ENCODE measurements at places on chromosomes 7 and 10.

GRCh38 chr10:102040305-102041050, 15.5 kb downstream of the ARMH3 start:
- DNase-seq = no peak

- no peak for DNase-seq
Observed at GRCh38 chr7:142414135-142414534, 156.3 kb upstream of the PRSS58 start.

- no peak for DNase-seq
Observed at GRCh38 chr7:16967300-16967811, 85.6 kb upstream of the AGR3 start.

GRCh38 chr7:157568770-157569584, 232.2 kb downstream of the DNAJB6 start:
- peak; percentile 0 for DNase-seq

DNA sequence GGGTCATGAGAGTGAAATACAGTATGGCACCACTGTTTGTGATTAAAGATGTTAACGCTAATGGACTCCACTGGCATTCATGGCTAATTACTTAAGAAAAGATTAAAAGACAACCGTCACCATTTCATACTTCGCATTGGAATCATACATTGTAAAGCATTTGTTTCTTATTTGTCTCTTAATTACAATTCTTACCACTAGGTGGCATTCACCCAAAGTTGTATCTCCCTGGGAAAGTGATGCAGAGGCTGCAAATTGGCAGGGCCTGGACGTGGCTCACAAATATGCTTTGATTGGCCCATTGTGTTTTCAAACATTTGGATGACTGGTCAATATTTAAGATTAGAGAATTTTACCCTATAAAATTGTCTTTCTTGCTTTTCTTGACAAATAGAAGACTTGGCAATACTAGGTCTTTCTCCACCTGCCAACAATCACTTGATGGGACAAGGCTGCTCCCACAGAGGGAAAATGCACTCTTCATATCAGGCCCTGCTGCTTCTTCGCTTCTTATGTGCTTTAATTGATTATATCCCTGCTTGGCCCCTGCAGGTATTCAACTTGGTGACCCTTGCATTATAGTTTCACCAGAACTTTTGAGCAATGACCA, 72.1 kb upstream of the STARD3NL start:
- DNase-seq = peak; percentile 42

DNA sequence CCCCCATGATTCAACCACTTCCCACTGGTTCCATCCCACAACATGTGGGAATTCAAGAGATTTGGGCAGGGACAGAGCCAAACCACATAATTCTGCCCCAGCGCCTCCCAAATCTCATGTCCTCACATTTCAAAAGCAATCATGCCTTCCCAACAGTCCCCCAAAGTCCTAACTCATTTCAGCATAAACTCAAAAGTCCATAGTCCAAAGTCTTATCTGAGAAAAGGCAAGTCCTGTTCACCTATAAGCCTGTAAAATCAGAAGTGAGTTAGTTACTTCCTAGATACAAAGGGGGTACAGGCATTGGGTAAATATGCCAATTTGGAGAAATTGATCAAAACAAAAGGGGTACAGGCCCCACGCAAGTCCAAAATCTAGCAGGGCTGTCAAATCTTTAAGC, 272.9 kb downstream of the MAGI2 start:
- DNase-seq = no peak

DNA sequence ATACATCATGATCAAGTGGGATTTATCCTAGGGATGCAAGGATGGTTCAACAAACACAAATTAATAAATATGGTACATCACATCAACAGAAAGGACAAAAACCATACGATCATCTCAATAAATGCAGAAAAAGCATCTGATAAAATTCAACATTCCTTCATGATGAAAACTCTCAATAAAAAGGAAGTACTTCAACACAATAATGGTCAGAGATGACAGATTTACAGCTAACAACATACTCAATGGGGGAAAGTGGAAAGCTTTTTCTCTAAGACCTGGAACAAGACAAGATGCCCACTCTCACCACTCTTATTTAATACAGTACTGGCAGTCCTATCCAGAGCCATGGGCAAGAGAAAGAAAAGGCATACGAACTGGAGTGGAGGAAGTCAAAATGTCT, 39.9 kb upstream of the PRR15 start:
- no peak for DNase-seq

DNA sequence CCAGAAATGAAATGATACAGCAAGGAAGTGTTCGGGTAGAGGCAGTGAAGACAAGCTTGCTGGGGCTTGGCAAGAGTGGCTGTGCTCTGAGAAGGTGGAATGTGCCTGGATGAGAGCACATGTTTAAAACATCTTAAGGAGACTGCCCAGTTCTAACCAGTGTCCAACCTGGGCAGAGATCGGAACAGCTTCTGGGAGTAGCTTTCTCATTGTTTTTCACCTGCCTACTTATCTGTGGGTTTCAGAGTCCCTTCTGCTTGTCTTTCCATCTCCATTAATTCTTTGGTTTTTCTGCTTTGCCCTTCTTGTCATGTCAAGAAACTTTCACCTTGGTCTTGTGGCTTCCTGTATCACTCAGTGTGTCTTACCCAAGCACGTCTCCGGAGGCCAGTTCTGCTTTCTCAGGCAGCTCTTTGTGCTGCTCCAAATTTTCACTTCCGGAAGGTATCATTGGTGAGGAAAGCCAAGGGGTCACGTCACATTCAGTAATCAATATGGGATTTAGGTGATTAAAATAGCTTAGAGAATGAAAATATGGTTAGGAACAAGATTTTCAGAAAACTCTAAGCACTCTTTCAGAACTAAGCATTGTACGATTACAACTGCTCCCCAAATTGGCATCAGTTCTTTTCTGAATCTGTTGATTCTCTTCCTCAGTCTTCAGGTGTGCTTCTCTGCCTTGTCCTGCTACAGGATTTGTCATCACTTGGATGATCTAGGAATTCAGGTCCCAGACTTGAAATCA, 5.5 kb upstream of the LAMB4 start:
- DNase-seq = no peak

- DNase-seq = peak; percentile 100
Observed at GRCh38 chr7:116316838-116317628, 106.7 kb downstream of the TES start.

DNA sequence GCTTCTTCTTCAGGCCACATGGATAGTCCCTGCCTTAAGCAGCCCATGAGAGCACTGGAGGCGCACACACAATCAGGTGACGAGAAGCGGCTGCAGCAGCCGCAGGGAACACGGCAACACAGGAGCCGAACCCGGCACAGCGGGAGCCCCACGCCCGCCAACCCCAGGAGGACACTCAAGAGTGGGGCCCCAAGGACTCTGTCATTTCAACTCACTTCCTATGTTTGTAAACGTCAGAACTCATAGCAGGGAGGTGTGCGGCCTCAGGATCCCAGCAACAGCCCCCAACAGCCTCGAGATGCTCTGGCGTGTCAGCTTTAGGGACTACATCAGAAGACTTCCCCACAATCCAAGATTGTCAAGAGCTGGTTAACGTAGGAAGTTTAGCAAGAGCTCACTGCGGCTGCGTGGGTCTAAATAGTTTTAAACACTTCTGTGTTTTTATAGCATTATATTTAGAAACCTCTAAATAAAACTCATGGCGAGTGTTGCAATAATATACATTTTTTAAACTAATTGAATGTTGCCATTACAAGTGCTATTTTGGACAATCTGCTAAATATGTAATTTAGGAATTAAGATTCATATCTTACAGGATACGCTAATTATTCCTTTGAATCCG, 123.4 kb downstream of the MAD1L1 start:
- no peak for DNase-seq

GRCh38 chr7:80918399-80918798, 452 bp downstream of the SEMA3C start:
- DNase-seq = peak; percentile 30

DNA sequence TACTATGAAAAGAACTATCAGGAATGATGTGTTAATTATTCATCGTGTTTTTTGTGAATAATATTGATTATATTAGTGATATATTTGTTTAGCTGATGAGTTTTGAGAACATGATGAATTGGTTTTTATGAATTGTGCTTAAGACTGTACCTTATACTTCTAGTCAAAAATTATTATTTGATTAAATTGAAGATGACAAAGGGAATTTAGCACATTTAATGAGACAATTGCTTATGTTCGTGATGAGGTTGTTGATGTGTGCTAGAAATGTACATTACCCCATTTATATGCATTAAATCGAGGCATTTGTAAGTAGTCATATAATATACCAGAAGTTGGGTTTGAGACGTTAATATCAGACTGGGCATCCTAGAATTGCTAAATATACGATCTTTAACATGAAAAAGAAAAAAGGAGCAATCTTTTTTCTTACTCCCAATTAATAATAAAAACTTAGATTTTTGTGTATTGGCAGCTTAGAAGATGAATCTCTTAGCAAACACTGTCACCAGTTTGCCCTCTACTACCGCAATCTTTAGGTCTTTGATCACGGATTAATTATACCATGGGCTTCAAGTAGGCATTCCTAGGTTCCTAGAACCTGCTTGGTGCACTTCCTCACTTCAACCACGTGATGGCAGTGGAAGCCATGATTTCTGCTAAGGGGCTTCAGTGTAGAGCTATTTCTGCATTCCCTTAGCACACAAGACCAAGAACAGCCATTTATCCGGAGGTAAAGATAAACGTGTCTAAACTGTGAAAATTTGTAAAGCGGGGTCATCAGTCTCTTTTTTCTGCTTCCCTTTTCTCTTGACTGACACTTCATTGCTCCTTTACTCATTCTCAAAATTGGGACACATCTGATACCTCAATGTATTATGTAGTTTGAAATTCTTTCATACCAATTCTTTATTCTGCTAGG, 1.6 kb downstream of the KLHDC10 start:
- peak; percentile 79 for DNase-seq

DNA sequence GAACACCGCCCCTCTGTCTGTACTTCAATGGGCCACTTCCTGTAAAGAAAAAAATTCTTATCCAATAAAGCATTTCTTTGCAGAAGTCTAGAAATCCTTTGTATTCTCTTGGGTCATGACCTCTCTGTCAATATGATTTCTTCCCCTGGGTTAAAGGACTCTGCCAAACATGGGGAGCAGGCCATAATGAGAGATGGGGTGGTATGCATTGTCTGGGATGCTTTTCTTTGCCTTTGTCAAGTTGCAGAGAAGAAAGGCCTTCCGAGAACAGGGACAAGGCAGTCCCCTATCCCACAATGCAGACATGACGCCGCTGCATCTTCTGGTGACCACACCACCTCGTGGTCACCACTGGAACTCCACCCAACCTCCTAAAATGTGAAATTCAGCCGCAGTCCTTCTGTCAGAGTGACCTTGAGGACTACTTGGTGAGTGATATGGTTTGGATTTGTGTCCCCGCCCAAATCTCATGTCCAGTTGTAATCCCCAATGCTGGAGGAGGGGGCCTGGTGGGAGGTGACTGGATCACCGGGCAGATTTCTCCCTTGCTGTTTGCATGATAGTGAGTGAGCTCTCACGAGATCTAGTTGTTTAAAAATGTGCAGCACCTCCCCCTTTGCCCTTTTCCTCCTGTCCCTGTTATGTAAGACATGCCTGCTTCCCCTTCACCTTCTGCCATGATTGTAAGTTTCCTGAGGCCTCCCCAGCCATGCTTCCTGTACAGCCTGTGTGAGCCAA, 15.2 kb upstream of the FRMPD2 start:
- DNase-seq = peak; percentile 42

DNA sequence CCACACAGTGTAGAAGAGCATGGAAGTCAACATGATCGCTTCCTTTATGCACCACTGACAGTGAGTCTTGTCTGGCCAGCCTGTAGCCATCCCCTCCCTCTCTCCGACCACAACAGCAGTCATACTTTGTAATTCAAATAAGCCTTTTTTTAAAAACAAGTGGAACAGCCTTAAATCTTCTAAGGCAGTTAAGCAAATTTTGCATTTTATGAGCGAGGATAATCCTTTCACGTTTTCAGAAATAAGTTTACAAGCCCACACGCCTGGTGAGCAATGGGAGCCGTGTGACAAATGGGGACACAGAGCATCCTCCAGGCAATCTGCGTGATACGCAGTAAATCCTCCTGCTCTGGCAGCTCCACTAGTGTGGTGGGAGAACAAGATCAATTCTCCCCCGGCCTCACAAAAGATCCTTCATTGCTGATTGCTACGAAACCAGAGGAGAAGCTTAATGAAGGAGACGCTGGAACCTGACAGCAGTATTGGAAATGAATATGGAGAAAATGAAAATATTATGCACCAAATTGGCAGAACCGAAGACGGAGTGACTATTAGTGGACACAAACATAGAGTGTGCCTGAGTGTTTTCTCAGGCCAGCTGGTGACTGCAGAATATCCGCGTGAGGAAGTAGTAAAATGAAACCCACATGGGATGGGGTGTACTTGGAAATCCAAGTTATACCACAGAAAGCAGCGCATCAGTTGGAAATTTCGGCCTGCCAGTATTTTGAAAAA, 104.2 kb upstream of the CDCA7L start:
- no peak for DNase-seq

- peak; percentile 73 for DNase-seq
Observed at GRCh38 chr10:91350651-91351081, 59.5 kb upstream of the HECTD2 start.

- no peak for DNase-seq
Observed at GRCh38 chr10:103651783-103652476, 158.4 kb downstream of the NEURL1 start.

DNA sequence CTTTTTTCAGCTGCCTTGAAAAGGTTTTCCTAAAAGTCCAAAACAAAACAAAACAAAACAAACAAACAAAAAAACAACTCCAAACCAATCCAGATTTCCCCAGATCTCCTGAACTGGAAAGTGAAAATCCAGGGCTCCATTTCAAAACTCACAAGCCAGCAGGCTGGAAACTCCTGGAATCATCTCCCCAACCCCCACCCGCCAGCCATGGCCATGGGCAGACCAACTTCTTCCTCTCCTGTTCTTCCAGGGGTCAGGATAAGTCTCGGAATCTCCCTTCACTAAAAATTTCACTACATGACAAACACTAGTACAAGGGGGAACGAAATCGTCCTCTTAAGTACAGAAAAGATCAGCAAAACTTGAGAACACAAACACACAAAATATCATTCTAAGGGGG, 40.4 kb downstream of the GNA12 start:
- DNase-seq = no peak

DNA sequence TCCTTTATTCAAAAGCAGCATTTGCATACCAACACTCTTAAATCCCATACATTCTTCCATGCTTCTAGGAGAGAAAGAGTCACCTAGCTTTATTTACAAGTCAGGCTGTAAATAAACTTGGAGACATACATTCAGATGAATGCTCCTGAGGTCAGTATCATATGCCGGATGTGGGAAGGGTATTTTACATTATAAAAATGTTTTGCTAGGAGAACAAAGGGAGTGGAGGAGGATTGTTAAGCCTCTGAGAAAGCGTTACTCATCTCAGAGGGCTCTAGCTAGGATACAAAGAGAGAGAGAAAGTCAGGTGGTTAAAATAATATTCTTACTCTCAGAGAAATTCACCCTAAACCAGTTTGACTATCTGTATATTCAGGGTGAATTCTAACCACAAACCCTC, 300.9 kb upstream of the NPSR1 start:
- DNase-seq = peak; percentile 50

GRCh38 chr7:35286422-35286821, 32.5 kb upstream of the TBX20 start:
- peak; percentile 10 for DNase-seq

GRCh38 chr7:92843034-92843760, 6.8 kb upstream of the CDK6 start:
- no peak for DNase-seq
